ACHN (cell line): ENCODE measurements at places on chromosomes 11 and 22.

- peak; percentile 14 for DNase-seq
Observed at GRCh38 chr11:125348674-125349309, 147.3 kb downstream of the FEZ1 start.

DNA sequence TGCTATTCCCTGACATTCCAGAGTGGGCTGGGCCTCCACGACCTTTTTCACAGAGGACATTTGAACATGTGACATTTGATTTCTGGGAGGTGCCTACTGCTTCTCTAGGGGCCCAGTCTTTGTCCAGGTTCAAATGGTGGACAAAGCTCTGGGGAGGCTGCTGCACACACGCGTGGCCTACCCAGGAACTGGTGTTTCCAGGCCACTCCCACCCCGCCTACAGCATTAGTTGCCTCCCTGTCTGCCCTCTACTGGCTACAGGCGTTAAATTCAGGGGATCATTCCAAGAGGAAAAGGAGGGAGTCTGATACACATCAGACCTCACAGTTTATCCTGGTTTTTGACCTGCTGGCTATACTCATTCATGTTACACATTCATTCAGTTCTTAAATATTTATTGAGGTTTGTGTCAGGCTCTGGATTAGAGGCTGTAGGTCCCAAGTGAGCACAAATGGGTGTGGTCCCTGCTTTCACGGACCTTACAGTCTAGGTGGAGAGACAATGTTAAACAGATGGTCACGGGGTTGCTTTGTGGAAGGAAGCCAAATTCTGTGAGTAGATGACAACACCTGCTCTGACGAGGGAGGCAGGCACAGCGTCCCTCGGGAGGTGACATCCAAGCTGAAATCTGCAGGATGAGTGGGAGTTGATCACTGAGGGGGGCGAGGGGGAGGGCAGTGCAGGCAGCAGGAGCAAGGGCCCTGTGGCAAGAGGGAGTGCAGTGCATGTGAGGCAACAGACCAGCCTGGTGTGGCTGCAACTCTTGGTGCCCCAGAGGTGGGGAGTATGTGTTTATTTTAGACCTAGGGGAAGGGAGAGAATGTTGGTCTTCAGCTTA lies 11.8 kb downstream of the TUB start:
- DNase-seq: peak; percentile 62

GRCh38 chr11:14029971-14030920 lies 67.7 kb downstream of the SPON1 start:
- DNase-seq: no peak

DNA sequence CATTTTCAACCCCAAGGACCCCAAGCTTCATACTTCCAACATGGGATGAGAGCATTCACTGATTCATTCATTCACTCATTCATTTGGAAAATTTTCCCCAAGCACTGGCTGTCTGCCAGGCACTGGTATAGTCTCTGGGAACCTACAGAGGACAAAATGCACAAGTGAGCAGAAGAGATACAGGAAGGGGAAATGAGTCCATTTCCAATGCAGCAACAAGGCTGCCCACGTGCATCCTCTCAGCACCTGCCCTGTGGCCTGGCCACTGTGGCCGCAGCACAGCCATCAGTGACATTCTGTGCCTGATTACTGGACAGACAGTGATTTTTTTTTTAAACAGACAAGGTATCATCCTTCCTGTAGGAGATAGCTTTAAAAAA lies 96.0 kb upstream of the PITPNB start:
- DNase-seq: no peak

DNA sequence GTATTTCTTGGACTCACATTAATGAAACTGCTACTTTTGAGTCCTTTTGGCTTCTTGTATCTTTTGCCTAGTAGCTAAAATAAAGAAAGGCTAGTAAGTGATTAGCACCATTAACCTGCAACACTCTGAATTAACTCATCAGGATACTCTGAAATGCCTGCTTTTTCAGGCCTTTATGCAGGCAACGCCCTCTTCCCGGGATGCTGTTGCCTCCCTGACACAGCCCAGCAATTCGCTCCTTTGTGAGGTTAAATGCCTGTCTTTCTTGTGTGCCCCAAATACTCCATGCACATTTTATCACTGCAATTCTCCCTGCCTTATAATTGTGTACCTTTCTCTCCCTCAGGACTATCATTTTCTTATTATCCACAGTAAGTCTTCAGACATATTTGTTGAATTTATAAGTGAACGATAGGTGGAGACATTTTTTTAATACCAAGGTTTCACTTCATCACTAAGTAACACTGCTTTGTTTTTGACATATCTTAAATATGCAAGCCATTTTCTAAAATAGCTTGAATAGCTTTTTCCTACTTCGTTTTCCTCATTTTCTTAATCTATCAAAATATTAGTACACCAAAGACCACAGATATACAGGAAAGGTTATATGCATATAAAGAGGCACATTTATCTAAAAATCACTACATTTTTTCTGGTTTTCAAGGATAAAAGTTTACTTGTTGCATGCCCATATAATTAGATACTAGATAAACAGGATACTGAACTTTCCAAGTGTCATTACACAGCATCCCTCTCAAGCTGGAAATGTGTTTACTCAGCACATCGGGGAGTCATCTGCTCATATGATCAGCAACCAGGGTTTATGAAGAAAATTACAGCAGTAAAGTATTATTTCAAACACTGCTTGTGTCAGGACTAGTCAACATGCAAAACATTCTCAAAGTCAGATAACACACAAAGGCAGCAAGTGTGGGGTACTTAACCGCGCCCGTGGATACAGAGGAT lies 48.5 kb upstream of the DDI1 start:
- no peak for DNase-seq

DNA sequence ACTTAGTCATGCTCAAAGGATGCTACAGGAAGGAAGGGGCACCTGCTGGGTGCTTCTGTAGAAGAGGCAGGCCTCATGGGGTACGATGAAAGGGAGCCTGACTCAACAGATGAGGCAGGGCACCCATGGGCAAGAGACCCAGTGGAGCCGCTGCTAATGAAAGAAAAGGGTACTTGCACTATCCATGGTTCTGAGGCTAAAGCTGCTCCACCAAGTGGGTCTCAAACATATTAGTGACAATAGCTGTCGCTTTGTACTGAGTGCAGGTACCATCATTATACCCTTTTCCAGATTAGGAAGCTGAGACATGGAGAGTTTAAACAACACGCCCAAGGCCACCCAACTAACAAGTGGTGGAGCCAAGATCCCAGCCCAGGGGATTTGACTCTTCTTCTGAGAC lies 127.5 kb upstream of the SERPIND1 start:
- no peak for DNase-seq

- no peak for DNase-seq
Observed at GRCh38 chr11:110027627-110028371, 65.4 kb upstream of the ZC3H12C start.

DNA sequence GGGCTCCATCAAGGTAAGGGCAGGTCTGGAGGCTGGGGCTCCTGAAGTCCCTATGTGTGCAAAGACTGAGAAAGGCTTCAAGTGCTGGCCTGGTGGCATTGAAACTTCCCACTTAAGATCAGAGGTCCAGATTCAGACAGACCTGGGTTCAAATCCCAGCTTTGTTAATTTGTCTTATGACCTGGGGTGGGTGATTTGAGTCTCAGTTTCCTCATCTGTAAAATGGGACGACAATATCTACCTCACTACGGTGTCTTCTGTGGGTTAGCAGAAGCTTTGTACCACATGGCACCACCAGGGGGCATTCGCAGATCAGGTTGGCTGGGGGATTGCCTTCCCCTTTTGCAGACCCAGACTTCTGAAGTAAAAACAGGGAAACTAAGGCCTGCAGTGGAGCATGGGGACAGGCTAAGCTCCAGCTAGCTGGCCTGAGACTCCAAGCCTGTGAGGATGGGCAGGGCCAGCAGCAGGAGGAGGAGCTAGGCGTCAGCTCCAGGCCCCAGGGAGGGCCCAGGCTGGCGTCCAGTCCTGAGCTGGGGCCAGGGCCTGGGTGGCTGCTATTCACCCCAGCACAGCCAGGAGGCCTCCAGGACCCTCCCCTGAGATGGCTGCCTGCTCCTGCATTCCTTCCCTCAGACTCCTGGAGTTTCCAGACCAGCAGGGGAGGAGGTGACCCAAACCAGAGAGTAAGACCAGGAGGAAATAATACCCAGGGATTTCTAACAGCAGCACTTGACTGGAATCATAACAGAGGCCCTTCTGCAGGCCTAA lies 1.5 kb downstream of the CASTOR1 start:
- peak; percentile 92 for DNase-seq

- DNase-seq: no peak
Observed at GRCh38 chr11:45176996-45177395, 30.6 kb downstream of the PRDM11 start.

GRCh38 chr11:71309611-71310010 lies 57.2 kb upstream of the SHANK2 start:
- DNase-seq: no peak

- peak; percentile 14 for DNase-seq
Observed at GRCh38 chr22:30694171-30694639, 469 bp upstream of the OSBP2 start.

- DNase-seq: no peak
Observed at GRCh38 chr22:25061605-25062376, 109.3 kb downstream of the KIAA1671 start.

- no peak for DNase-seq
Observed at GRCh38 chr22:37165066-37165465, 15.3 kb upstream of the IL2RB start.

DNA sequence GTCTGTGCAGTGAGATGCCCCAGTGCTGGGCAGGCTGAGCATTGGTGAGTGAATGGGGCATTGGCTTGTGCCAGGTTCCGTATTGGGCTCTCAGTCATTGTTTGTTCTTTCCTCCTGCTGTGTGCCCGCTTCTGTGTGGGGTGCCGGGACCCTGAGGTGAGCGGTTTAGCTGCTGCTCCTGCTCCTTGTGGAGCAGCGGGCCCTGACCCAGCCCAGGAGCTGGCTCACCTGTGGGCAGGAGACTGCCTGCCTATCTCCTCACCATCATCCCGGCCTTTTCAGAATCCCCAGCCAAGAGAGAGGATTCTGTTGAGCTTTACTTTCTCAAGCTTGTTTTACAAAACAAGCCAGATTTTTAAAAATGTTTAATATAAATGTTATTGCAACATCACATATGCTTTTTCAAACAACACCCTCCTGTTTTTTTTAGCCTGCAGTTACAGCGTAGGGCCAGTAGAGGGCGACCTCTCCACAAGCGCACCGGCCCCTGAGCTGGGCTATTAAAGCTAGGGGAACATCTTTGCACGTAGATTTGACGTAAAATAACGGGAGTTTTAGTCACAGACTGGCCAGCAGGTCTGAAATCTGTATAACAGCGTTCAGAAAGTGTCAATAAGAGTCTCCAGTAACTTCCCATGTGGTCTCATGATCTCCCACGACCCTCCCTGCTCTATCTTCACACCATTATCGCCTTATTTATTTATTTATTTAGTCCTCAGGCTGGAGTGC lies 25.1 kb upstream of the RELT start:
- peak; percentile 47 for DNase-seq

DNA sequence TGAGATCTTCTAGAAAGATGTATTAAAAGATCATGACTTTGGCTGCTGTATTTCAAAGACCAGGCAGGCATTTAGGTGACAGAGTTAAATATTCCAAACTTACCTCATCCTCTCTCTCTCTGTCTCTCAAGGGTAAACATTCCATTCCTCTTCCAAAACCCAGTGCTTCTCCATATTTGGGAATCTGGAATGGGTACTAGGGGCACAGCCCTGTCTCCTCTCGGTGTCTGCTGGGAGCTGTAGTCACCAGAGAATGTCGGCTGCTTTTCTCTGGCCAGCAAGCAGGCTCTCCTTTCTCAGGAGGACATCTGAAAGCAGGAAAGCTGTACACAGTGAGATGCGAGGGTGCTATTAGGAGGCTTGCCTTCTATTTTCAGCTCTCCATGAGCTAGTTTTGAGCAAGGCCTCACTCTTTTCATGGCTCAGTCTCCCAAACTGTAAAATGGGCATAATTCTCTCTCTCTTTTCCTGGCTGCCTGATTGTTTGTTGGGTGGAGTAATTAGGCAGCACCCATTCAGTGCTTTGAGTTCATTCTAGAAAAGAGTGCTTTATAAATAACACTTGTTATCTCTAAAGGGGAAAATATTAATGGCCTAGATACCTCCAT lies 9.3 kb upstream of the PEX26 start:
- no peak for DNase-seq

GRCh38 chr11:15113381-15113780 lies 1.3 kb upstream of the INSC start:
- no peak for DNase-seq

GRCh38 chr11:115693002-115693401 lies 188.8 kb upstream of the CADM1 start:
- no peak for DNase-seq

DNA sequence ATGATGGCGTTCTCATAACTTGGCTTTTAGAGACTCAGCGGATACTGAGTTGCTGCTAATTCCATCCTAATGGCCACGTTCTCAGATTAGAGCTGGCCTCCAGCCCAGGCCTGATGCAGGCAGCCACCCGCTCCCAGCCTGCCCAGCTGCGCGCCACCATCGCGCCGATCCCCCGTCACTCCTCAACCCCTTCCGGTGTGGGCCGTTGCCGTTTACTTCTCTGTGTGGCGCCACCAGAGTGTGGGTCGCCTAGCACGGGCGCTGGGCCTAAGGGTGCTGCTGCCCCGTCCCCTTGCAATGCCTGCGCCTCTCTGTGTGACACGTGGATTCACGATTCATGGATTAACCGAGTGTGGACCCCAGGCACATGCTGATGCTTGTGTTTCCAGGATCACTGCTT lies 1116.0 kb downstream of the BRD1 start:
- DNase-seq: no peak

DNA sequence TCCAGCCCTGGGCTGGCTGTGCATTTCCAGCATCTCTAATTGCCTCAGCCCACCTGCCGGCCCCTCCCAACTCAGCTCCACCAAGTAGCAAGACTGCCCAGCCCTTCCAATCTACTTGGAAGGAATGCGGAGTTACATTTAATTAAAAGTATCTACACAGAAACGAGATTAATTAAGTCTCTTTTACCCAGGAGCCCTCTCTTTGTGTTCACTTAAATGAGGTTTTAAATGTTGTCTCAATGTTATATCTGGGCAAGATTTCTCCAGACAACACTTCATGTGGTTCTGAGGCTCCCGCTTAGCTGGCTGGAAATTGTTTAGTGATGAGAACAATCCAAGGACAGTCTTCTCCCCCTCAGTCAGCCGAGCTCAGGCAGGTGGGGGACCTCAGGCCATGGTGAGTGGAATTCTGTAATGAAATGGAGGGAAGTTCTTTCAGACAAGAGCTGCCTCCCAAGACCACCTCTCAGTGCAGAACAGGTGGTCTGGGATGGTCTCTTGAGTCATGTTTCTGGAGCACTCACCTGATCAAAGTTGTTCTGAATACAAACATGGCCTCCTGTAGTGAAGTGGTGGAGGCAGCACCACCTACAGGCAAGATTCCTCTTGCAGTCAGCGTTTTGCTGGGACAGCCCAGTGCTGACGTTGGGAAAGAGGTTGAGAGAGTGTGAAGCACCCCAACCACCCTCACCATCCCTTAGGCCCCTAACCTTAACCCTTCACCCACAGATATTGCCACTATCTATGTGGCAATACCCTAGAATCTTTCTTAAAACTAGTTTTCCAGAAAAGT lies 371.6 kb downstream of the CADM1 start:
- DNase-seq: peak; percentile 5

GRCh38 chr11:12902791-12903486 lies 106.2 kb upstream of the RASSF10 start:
- DNase-seq: no peak

GRCh38 chr11:1285316-1285744 lies 24.1 kb downstream of the TOLLIP start:
- no peak for DNase-seq
